Ovary (tissue), 10 donors: ENCODE measurements at places on chromosomes 3 and 15.

DNA sequence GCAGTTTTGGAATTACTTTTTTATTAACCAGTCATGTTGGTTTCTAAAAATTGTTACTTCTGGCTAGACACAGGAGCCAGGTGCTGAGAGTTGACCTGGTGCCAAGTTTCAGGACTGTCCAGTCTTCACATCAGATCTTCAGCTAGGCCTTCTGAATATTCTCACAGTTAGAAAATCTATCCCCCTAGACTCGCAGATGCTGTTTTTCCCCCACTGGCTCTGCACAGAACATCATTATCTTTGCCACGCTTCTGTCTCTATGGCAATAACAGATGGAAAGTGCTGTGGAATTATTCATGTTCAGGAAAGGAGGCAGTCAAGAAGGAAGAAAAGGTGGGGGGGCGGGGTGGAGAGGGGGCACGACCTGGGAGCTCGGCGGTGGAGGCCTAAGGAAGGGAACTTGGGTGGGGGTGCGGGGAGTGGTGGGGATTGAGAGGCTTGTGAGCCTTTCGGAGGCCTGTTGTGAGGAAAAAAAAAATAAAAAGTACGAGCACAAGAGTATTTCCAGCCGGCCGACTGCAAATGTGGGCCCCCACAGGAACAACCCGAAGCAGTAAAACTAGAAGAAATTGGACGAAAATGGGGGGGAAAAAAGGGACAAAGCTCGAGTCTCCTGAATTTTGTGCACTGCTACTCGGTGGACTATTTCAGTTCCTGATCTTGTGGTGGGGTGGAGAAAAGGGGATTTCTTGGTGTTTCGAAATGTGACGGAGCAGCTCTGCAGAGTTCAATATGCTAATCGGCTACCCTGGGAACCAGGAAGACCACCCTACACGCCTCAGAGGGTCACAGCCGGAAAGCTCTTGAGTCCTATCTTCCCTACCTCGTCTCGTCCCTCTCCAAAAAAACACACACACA lies 1.5 kb upstream of the SKIL start:
- H3K4me1 ChIP-seq, result peaks cover 5% of the 10 kb centered on the region
- no peaks in the 10 kb centered on the region for H3K36me3 ChIP-seq
- H3K27ac ChIP-seq, result peak overlapping the region; percentile 99
- peak; percentile 64 for DNase-seq

- peaks cover 2% of the 10 kb centered on the region for H3K4me1 ChIP-seq
- H3K4me3 ChIP-seq, result no peak overlapping the region
- H3K27ac ChIP-seq, result no peak overlapping the region
- no peak for DNase-seq
These were observed 17.6 kb downstream of the ADAM10 start for GRCh38 chr15:58731756-58732535.

GRCh38 chr3:194871143-194871863 lies 185.6 kb downstream of the FAM43A start:
- no peaks in the 10 kb centered on the region for H3K36me3 ChIP-seq
- no peak overlapping the region for H3K27ac ChIP-seq
- H3K27me3 ChIP-seq, result no peaks in the 10 kb centered on the region
- H3K4me3 ChIP-seq, result no peak overlapping the region
- peak; percentile 38 for DNase-seq

DNA sequence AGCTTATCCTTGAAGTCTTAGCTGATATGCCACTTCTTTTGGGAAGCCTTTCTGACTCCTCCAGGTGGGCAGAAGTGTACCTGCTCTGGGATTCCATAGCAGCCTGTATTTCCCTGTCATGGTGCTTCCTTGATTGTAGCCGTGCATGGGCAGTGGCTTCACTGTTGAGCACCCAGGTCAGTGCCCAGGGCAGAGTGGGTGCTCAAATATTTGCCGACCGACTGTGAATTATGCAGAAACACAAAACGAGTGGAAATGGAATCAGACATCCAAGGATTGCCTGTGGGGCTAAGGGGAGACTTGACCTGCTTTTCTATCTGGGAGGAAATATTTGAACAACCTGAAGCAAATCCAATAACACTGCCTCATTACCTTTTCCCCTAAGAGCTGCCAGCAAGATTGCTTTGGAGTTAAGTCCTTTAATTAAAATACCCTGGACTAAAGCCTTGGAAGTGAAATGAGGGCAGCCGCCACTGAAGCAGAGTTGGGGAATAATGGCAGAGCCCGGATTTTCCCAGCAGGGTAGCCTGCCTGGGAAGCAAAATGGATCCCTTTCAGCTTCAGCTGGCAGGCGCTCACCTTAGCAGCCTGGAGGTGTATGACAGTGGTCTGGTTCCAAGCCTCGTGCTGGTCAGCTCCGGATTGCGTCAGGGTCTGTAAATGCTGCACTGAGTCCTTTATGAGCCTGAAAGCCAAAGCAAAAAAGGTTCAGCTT lies 14.9 kb downstream of the ACOX2 start:
- H3K27me3 ChIP-seq, result no peaks in the 10 kb centered on the region
- no peaks in the 10 kb centered on the region for H3K36me3 ChIP-seq
- H3K27ac ChIP-seq, result no peak overlapping the region
- no peak overlapping the region for H3K4me3 ChIP-seq
- DNase-seq, result no peak

DNA sequence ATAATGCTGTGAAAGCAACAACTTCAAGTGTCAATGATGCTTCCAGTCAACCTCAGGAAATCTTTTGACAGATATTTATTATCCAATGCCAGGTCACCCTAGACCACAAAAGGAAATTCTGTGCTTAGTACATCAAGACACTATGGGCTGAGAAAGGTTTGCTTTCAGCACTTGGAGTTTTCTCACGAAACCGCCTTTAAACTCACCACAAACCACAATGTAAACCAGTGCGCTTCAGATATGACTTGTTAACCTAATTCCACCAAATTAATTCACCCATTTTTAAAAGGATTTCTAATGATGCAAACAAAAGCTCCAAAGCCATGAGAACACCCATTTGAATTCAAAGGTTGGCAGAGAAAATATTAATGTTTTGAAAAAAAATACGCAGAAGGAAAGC lies 292.9 kb upstream of the NR2F2 start:
- peaks cover 6% of the 10 kb centered on the region for H3K4me1 ChIP-seq
- H3K4me3 ChIP-seq, result no peak overlapping the region
- no peaks in the 10 kb centered on the region for H3K27me3 ChIP-seq
- H3K27ac ChIP-seq, result no peak overlapping the region

DNA sequence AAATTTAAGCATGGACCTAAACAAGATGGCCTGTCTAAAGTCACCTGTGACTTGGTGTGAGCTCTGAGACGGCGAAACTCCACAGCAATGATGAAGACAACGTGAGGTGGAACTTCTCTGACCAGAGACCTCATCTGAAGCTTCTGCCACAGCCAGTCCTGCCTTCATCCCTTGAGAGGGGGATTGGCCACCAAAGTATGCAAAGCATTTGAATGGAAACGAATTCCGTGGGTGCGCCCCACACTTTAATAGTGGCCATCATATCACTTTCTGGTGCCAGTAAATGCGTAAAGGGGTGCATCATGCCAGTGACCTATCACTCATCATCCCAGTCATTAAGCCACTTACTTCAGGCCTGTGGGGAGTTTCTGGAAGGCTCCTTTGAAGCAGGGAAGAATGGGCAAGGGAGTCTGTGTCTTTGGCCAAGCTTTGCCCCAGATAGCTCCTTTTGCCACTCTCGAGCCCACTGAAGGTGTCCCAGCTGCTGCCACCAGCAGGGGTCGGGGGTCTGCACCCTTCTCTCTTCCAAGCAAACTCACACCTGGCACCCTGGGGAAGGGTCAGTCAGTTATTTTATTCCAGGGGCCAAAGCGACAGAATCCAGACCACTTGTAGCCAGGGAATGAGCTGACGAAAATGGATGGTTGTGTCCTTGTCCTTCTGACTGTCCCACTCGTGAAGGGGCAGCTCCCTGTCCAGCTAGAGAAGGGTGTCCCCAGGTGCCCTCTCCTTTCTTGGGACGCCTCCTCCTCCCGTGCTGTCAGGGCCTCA lies 17.7 kb downstream of the MUC20 start:
- H3K4me1 ChIP-seq, result no peaks in the 10 kb centered on the region
- DNase-seq, result no peak
- no peak overlapping the region for H3K27ac ChIP-seq

GRCh38 chr15:92316586-92317295 lies 76.9 kb upstream of the ST8SIA2 start:
- H3K27me3 ChIP-seq, result no peaks in the 10 kb centered on the region
- no peaks in the 10 kb centered on the region for H3K36me3 ChIP-seq
- H3K27ac ChIP-seq, result no peak overlapping the region
- no peaks in the 10 kb centered on the region for H3K4me1 ChIP-seq

DNA sequence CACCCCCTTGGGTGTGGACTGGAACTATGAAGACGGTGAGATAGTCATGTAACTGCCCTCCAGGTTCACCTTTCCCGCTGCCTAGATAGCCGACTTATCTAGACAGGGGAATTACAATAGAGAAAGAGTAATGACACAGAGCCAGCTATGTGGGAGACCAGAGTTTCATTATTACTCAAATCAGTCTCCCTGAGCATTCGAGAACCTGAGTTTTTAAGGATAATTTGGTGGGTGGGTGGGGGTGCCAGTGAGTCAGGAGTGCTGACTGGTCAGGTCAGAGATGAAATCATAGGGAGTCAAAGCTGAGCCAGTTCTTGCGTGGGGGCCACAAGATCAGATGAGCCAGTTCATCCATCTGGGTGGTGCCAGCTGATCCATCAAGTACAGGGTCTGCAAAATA lies 19.7 kb upstream of the DNAJC19 start:
- peaks cover 4% of the 10 kb centered on the region for H3K27me3 ChIP-seq
- no peak overlapping the region for H3K4me3 ChIP-seq
- no peak overlapping the region for H3K27ac ChIP-seq
- no peaks in the 10 kb centered on the region for H3K4me1 ChIP-seq

- no peak overlapping the region for H3K4me3 ChIP-seq
- no peaks in the 10 kb centered on the region for H3K27me3 ChIP-seq
- H3K4me1 ChIP-seq, result no peaks in the 10 kb centered on the region
- no peak for DNase-seq
These were observed 60.4 kb downstream of the KBTBD12 start for GRCh38 chr3:127975153-127976029.

- H3K36me3 ChIP-seq, result no peaks in the 10 kb centered on the region
- no peaks in the 10 kb centered on the region for H3K4me1 ChIP-seq
- no peak for DNase-seq
- no peak overlapping the region for H3K4me3 ChIP-seq
- H3K27ac ChIP-seq, result no peak overlapping the region
These were observed 117.2 kb downstream of the TLE3 start for GRCh38 chr15:69980341-69981059.

DNA sequence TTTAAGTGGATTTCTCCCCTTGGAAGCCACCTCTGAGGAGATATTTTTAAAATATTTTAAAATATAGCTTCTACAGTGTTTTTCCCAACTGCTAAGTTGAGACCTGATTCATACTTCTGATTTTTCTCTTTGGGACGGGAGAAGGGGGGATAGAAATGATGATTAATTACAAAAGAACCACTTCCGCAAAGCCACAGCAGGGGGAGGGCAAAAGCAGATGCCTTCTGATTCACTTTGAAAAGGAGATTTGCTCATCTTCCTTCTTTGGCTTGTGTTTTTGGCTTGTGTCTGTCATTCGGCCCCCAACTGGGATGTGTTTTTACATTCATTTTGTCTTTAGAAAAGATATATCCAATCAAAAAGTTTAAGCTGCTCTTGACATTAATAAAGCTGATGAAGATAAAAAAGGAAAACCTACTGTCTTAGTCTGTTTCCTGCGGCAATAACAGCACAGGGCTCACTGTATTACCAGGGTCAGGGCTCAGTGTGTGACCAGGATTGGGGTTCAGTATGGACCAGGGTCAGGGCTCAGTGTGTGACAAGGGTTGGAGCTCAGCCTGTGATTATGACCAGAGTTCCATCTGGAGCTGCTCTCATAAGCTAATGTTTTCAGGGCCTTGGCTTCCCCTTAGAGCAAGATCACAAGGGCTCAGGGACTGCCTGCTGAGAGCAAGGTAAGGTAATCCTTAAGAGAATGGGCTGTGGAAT lies 223.2 kb downstream of the MTHFS start:
- H3K4me3 ChIP-seq, result no peak overlapping the region
- no peaks in the 10 kb centered on the region for H3K4me1 ChIP-seq
- H3K36me3 ChIP-seq, result no peaks in the 10 kb centered on the region
- no peak overlapping the region for H3K27ac ChIP-seq

DNA sequence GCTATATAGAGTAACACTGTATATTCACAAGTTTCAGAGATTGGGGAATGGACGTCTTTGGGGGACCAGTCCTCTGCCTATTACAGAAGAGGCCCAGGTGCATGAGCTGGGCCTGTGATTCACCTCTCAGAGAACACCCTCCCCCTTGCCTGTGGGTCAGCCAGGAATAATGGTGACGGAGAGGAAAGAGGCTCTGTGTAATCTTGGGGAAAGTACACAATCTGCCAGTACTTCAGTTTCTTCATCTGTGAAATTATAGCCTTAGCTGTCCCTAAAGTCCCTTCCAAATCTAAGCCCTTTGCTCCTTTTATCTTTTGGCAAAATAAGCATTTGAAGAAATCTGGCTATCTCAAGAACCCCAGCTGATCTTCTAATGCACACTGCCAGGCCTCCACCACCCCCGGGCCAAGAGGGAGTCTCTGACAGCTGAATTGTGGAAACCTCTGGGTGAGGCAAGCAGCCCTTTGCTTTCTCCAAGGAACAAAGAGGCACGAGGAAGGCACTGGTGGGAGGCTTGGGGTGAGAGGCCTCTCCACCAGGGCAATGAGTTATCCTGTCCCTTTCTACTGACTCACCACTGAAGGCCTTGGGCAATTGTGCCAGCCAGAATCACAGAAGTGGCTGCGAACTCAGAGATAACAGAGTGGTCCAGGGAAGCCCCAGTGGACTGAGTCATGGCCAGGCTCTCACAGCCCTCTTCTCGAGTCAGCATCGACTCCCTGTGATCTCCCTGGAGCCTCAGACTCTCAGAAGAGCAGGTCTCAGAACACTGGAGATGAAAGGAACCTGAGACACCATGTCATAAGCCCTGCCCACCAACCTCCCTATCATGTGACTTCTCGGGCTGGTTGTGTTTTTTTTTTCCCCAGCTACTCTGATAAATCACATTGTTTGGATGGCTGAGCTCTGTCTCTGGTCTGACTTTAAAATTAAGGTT lies 31.8 kb downstream of the CCNL1 start:
- no peaks in the 10 kb centered on the region for H3K27me3 ChIP-seq
- peak overlapping the region; percentile 65 for H3K27ac ChIP-seq
- no peak overlapping the region for H3K4me3 ChIP-seq
- H3K4me1 ChIP-seq, result peaks cover 6% of the 10 kb centered on the region
- DNase-seq, result peak; percentile 67
- no peaks in the 10 kb centered on the region for H3K36me3 ChIP-seq

- H3K27ac ChIP-seq, result no peak overlapping the region
- DNase-seq, result no peak
- H3K27me3 ChIP-seq, result no peaks in the 10 kb centered on the region
- H3K36me3 ChIP-seq, result no peaks in the 10 kb centered on the region
These were observed 28.0 kb upstream of the TPRG1 start for GRCh38 chr3:189143771-189144170.

DNA sequence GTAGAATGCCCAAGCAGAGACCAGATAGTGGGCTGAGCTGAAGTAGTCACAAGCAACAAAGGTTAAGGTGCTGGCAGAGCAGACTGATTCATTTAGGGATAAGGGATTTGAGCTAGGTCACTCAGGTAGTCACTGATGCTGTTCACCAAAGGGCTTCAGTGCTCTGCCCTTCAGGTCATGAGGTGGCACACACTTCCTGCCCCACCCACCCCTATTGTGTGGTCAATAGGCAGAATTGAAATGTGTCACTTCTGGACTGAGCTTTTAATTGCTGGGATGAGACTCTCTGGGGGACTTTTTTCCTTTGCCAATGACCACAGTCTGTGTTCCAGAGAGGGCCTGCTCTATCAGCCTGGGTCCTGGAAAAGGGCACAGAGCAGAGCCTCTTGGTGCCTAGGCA lies 2.9 kb upstream of the DIS3L start:
- peaks cover 5% of the 10 kb centered on the region for H3K4me1 ChIP-seq
- H3K27ac ChIP-seq, result no peak overlapping the region
- H3K4me3 ChIP-seq, result no peak overlapping the region
- no peaks in the 10 kb centered on the region for H3K36me3 ChIP-seq
- DNase-seq, result no peak
